ENCODE measurements at places on chromosomes 12 and 14.

DNA sequence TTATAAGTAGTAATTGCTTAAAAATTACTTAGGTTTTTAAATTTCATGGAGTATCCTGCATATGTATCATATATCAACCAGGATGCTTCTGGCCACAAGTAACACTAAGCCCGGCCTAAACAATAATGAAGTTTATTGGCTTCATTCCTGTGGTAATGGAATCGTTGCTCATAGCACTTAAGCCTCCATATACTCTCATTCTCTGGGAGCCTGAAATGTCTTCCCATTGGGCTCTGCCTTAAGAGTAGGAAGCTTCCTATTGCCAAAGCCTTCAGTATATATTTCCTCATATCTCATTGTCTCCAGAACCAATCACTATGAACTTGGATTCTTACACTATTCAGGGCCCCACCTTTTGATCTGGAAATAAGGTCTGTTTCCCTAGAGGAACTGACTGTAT lies 83.8 kb upstream of the DNM1L start:
- no peak for DNase-seq

DNA sequence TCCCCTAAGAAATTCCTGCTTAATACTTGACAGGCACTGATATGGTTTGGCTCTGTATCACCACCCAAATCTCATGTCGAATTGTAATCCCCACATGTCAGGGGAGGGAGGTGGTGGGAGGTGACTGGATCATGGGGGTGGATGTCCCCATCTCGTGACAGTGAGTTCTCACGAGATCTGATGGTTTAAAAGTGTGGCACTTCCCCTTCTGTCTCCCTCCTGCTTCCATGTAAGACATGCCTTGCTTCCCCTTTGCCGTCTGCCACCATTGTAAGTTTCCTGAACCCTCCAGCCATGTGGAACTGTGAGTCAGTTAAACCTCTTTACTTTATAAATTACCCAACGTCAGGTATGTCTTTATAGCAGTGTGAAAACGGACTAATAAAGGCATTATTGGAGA lies 198.0 kb downstream of the FOXN3 start:
- peak; percentile 59 for DNase-seq

DNA sequence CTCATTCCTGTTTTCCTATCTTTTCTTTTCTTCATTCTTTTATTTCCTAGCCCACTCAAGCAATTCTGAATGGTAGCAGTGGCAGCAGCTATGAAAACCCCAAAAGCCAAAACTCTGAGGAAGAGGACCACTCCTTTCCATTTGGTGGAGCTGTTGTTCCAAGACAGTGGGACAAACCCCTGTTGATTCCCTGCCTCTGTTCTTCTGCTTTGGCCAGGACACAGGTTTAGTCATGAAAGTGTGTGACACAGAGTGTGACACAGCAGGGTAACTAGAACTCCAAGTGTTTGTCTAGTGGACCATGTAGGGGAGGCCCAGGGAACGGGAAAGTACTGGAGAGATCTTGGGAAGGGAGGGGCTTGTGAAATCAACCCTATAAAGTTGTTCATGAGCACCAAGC lies 71.1 kb downstream of the PTCSC3 start:
- peak; percentile 3 for DNase-seq

DNA sequence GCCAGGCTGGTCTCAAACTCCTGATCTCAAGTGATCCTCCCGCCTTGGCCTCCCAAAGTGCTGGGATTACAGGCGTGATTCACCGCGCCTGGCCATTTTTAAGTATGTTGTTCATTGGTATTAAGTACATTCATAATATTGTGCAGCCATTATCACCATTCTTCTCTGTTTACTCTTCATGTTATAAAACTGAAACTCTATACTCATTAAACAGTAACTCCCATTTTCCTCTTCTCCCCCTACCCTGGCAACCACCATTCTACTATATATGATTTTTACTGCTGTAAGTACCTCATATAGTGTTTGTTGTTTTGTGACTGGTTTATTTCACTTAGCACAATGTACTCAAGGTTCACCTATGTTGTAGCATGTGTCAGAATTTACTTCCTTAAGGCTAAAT lies 23.1 kb downstream of the METAP2 start:
- no peak for DNase-seq

DNA sequence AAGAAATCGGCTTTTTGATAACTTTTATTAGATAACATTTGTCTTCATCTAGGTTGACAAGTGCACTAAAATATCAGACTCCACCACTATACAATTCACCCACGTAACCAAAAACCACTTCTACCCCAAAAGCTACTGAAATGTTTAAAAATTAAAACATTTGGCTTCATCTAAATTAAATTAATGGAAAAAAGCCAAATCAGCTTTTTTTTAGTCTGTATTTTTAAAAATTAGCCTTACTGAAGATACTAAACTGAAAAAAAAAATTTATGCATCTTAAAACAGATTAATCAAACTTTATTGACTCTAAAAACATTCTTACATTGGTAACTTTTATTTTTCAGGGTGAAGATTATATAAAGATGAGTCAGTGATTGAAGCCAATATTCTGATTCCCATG lies 30.0 kb downstream of the CREBL2 start:
- no peak for DNase-seq

DNA sequence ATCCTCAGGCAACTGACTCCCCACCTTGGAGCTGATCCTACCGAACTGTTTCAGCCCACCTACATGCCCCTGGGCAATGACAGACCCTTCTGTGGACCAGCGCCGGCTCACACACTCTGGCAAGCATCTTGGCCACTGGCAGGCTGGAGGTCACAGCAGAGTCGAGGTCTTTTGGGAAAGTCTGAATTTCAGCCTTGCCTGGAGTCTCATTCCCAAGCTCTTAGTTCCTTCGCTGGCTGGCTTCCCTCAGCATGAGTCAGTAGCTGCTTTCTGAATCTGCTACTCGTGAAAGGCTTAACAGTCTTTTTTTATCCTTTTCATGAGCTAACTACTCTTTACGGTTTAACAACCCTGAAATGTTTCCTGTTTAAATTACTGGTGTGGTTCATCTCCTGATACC lies 44.5 kb downstream of the ASCL4 start:
- DNase-seq, result no peak

Data from KBM-7 (cell line).